Kidney tubule cell (primary cell): ENCODE measurements at places on chromosomes 2 and 18.

- no peak for DNase-seq
Observed at GRCh38 chr2:218081063-218081462, 12.0 kb downstream of the RUFY4 start.

- DNase-seq = no peak
Observed at GRCh38 chr2:109117780-109118179, 11.2 kb upstream of the SH3RF3 start.

DNA sequence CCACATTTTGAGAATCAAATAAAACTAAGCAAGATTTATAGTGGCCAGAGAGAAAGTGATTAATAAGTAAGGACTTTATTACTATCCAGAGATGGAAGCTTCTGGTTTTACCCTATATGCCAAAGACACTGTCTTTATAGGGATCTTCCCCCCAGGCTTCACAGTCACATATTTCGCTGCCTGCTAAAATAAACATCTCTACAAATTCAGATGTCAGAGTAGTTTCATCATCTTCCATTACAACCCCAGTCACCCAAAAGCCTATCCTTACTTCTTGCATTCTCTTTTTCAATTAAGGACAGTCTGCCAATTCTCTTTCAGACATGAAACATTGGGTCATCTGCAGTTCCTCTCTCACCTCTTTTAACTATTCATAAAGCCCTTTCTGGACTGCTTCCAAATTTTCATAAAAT, 28.3 kb downstream of the CREB1 start:
- no peak for DNase-seq

GRCh38 chr2:446303-446874, 158.5 kb upstream of the ALKAL2 start:
- no peak for DNase-seq

DNA sequence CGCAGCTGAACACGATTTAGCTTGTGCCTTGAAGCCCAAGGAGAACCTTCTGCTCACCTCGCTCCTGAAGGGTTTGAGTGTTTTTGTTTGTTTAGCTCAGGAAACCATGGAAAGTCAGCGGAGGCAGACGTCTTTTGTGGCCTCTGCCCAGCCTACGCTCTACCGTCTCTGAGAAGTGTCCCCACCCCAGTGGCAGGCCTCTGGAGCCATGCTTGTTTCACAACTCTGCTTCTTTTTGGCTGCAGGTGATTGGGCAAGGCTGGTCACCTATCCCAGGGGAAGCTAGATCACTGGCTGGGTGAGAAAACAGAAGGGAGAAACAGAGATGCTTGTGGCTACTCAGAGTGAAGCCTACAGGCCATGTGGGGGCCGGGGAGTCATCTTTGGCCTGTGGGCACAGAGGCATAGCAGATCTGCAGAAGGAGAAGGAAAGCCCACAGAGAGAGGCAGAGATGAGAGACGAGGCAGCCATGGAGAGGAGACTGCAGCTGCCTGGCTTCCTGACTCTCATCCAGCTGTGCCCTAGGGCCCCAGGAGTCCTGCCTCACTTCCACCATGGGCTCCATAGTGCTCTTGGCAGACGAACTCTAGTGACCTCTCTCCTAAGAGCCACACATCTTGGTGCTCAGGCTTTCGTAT, 50.1 kb downstream of the CIB4 start:
- DNase-seq = no peak
